ENCODE measurements at places on chromosomes 16 and 17.

GRCh38 chr16:85078952-85079351 lies 33.3 kb downstream of the CIBAR2 start:
- no peak for DNase-seq

DNA sequence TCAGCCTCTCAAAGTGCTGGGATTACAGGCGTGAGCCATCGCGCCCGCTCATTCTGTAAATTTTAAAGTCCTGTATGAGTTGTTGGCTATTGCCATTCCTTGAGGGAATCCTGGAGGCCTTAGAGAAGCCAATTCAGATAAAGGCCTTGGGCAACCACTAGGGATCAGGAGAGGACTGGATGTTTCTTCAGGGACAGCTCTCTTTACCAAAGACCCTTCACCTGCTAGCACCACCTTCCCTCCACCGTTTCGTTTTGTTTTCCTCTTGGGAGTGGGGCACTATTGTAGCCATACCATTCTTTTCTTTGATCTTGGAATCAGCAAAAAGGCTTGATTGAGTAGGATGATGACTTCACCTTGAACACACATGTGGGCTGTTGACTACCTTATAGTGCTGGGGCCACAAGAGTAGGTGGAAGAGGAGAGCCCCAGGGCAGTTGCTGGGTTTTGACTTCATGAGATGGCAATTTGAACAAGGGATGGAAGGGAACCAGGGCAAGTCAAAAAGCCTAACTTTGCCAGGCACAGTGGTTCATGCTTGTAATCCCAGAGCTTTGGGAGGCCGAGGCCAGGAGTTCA lies 7.0 kb upstream of the ANKRD40CL start:
- DNase-seq = no peak

DNA sequence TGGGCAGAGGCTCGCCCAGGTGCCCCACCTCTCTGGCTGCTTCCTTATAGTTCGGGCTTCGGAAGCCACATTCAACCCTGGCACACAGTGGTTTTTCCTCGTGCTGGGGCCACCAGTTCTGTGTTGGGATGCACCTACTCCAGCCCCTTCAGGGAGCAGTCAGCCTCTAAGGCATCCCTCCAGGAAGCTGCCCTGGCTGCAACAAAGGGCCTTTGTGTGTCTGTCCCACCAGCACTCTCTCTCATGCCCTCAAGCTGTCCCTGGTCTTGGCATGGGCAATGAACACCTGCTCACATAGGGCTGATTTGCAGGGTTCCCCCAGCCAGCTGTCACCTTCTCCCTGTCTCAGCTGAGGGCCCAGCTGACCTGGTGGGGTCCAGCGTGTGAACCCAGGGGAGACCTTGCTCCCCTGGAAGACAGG lies 754 bp upstream of the NOXO1 start:
- no peak for DNase-seq

DNA sequence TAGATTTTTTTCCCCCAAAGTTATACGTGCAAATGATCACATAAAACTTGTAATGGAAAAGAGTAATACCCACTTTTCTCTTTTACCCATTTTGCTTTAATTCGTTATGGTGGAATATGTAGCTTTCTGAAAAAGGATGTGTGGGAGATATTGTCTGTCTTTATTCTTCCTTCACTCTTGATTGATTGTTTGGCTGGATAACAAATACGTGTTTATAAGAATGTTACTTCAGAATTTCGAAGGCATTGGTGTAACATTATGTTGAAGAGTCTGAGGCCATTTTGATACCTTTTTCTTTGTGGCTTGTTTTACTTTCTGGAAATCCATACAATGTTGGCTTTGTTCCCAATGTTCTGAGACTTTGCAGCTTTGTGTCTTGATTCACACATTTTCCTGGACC lies 71.4 kb downstream of the BCAS3 start:
- no peak for DNase-seq

- no peak for DNase-seq
These were observed 102.0 kb upstream of the NOL11 start for GRCh38 chr17:67615736-67616135.

DNA sequence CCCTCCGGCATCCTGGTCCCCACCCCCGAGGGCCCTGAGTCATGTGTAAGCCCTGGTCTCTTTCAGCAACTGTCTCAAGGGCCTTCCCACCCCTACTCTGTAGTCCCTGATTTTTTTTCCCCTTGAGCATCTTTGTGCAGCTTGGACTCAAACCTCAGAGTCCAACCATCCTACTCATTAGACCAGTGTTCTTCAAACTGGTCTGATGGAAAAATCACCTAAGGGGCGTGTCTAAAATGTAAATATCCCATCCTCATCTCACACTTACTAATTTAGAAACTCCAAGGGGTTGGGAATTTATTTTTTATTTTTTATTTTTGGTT lies 624 bp downstream of the G6PC3 start:
- DNase-seq = peak; percentile 77

GRCh38 chr16:69005641-69006355 lies 99.7 kb upstream of the HAS3 start:
- no peak for DNase-seq

Measured in AG10803 (cell line).